ENCODE measurements at places on chromosomes 5 and 9.

DNA sequence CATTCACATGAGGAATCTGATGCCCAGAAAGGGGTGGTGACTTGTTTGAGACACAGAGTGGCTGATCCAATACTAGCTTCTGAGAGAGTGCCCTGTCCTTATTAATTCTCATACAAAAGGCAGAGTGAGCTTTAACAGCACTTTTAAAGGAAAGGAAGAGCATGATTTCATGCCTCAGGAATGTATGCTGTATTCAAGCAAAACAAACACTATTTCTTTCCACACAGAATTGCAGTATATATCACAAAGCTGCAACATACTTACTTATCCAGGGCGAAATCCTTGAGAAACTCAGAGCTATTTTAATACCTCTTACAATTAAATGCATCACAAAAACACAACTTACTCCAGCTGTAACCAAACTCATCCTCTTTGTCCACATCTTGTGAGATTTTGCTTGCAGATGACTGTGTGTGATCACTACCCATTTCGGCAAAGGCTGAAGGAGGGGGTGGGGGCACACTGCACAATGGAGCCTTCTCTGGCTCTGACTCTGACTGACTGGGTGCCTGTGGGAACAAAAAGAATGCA, 139.8 kb downstream of the MPDZ start:
- peak; percentile 64 for DNase-seq

GRCh38 chr9:134689321-134690181, 47.9 kb downstream of the COL5A1 start:
- no peak for DNase-seq

DNA sequence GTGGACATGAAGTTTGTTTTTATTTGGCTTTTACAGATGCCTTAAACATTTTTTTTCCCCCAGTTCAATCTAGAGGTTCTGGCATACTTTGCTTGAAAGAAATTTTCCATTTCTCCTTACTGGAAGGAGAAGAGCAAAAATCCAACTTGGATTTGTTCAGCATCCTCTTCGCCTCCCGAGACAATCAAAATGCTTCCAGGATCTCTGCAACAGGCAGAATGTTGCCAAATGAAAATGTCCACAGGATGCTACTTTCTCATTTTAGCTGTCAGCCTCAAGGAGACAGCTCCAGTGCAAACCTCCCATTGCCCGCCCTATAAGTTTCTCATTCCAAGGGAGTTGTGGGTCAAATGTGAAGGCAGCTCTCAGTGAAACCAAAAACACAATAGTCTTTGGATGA, 1972.1 kb downstream of the MAT2B start:
- no peak for DNase-seq

DNA sequence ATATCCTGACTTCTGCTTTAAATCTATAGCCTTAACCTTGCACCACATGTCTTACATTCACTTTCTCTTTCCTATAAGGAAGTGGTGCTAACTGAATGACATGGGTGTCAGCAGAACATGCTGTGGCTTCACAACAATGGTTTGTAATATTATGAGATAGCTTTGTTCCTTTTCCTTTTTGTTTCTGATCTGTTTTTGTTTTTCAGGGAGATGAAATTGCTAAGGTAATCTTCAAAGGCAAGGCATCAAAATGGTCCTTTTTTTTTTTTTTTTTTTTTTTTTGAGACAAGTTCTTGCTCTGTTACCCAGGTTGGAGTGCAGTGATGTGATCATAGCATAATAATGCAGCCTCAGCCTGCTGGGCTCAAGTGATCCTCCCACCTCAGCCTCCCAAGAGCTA, 53.6 kb upstream of the RANBP6 start:
- no peak for DNase-seq

- DNase-seq: no peak
These were observed 1.3 kb downstream of the SH3GL2 start for GRCh38 chr9:17580119-17580518.

DNA sequence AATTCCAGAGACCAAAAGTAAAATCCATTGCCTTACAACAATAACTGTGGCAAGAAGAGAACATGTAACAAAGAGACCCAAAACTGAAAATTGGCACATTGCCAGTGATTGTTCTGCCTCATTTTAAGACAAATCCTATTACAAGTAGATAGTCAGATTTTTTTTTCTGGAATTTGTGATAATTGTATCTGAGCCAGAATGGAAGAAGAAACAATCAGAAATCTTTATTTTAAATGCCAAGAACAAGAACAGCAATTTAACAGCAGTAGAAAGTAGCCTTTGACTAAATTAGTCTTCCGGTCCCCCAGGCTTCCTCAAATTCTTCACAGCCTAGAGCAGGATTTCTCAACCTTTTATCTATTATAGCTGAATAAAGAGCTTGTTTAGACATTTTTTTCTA, 106.7 kb upstream of the PTPN3 start:
- no peak for DNase-seq

- no peak for DNase-seq
These were observed 40.2 kb downstream of the SUB1 start for GRCh38 chr5:32625547-32625946.

- no peak for DNase-seq
These were observed 85.3 kb downstream of the BARX1 start for GRCh38 chr9:93869863-93870262.

GRCh38 chr5:61409568-61409967, 77.5 kb downstream of the ZSWIM6 start:
- DNase-seq: peak; percentile 84

GRCh38 chr5:9544056-9544455, 1.8 kb downstream of the SEMA5A start:
- DNase-seq: no peak

- no peak for DNase-seq
These were observed 179.0 kb upstream of the CD180 start for GRCh38 chr5:67375606-67376005.

DNA sequence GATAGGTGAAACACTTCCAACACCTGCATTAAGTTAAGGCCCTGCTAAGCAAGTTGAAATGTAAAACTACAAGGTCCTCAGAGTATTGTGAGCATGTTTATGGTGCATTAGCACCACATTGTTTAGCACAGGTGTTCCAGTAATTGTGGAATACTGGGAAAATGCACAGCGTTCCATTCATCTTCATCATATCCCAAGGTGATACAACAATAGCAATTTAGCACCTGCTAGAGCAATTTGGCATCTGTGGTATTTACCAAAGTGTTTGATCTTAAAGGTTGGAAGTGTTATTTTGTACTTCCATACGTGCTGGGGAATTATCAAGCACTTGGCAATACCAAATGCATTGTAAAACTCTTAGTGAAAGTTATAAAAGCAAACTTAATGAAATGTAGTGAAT, 266.8 kb downstream of the CYLC2 start:
- DNase-seq: no peak

GRCh38 chr5:135313405-135313804, 85.6 kb downstream of the MACROH2A1 start:
- DNase-seq: no peak

GRCh38 chr5:28281351-28281750, 1243.0 kb upstream of the CDH9 start:
- peak; percentile 81 for DNase-seq

- DNase-seq: no peak
These were observed 41.7 kb downstream of the PIK3R1 start for GRCh38 chr5:68257210-68257609.

DNA sequence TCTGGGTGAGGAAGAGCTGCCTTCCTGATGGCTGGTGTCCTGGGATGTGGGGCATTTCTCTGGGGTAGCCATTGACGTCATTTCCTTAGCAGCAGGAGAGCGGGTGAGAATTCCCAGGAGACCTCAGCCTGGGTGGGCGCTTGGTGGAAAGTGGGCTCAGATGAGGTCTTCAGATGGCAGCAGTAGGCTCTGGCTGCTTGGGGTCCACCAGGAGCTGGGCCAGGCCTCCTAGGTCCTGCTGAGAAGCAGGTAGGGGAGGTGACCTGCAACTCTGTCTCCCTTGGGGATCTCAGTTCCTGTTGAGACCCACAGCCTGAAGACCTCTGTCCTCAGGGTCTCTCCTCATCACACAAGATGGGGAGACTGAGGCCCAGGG, 31.5 kb downstream of the FAM163B start:
- DNase-seq: no peak

DNA sequence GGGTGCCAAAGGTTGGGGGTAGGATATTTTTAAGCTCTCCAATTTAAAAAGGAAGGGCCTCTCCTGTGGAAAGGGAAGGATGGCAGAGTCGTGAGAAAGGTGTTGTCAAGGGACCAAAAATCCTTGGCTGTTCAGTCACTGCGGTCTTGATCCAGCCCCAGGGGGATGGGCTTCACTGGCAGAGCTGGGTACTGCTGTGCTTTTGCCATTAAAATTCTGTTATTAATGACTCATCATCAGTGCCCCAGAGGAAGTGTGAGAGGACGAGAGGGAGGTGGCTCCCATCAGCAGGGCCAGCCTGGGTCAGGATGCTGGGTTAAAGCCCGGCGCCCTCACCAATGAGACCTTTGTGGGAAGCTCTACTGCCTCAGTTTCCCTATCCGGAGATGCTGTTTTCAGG, 16.7 kb downstream of the PCDH12 start:
- DNase-seq: no peak

- no peak for DNase-seq
These were observed 140.4 kb downstream of the TUSC1 start for GRCh38 chr9:25537808-25538207.

DNA sequence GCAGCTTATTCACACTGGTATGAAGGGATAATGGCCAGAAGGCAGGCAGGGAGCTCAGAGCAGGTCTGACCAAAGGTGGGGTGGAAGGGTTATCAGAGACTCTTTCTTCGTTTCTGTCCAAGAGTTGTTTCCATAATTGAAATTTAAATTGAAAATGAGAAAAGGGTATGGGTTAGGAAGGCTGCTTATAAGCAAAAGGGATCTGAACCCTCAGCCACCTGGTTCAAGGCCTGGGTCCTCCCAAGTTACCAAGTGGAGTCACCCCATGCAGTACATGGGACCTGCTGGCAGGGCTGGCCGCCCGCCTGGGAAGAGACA, 17.8 kb downstream of the EEIG1 start:
- no peak for DNase-seq

- DNase-seq: no peak
These were observed 906.3 kb upstream of the DMAC1 start for GRCh38 chr9:8705861-8706260.

DNA sequence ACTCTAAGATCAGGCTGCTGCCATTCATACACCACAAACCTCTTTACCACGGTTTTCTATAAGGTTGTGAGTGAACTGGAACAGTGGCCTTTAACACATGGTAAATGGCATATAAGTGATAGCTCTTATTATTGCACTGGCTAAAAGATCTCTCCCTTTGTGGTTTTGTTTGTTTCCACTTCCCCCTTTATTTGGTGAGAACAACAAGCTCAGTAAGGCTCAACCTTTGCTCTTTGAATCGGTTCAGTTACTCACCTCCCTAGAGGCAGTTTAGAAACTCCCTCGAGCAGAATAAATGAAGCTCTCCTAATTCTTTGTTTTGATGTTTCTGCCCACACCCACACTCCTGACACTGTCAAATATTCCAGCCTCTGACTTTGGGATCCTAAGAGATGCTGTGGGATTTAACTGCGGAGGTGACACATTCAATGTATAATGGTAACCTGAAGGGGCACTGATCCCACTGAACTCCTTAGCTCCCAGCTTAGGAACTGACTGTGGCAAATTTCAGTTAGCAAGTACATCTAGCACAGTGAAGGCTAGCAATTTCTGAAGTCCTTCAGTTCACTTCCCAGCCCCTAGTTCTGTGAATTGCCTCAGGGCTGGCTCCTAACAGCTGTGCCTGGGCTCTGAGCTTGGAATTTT, 22.5 kb upstream of the RAD23B start:
- no peak for DNase-seq

GRCh38 chr5:137617528-137618205, 118.2 kb downstream of the KLHL3 start:
- no peak for DNase-seq

- no peak for DNase-seq
These were observed 121.9 kb upstream of the GRHPR start for GRCh38 chr9:37300620-37301019.

Measured in fibroblast of skin of left biceps (primary cell).